ENCODE measurements at places on chromosomes 12 and 14.
A peak's percentile ranks its signal among the peaks of the same experiment; 100 is the strongest.

DNA sequence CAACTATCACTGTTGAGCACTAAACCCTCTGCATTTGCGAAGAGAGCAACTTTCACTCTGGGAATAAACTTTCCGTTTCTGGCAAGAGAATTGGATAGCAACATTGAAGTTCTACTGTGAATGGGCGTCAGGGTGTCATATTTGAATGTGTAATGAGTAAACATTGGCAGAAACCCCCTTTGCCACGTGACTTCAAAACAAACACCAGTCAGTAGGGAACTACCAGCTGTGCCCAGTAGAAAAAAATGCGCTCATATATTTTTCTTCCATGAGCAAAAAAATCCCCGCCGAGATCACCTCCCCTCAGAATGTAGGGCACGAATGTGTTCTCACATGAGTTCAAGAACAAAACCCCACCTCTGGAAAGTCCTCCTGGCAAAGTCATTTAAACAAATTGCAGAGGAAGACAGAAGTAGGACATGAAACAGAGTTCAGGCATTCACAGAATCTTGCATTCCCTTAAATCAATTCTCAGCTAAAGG is 80.6 kb downstream of the BTG1 start:
- no peak for DNase-seq

DNA sequence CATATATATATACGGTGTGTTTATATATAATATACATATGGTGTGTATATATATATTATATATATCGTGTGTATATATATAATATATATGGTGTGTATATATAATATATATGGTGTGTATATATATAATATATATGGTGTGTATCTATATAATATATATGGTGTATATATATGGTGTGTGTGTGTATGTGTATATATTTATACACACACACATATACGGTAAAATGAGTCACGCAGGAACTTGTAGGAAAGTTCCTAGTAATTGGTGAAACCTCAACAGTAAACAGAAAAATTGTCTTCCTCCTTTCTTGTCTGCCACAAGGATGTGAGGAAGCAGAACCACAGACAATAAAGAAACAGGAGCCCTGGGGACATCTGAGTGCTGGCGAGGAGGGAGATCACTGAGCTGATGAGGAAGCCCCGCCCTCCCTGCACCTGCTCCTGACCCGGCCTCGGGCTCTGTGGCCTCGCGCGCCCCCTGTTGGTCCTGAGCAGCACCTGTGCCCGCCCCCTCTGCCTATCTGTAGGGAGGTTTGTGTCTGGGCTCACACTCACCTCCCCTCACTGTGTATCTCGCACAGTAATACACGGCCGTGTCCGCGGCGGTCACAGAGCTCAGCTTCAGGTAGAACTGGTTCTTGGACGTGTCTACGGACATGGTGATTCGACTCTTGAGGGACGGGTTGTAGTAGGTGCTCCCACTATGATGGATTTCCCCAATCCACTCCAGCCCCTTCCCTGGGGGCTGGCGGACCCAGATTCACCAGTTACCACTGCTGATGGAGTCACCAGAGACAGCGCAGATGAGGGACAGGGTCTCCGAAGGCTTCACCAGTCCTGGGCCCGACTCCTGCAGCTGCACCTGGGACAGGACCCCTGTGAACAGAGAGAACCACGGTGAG is 1079.4 kb downstream of the TMEM121 start:
- DNase-seq = peak; percentile 69

DNA sequence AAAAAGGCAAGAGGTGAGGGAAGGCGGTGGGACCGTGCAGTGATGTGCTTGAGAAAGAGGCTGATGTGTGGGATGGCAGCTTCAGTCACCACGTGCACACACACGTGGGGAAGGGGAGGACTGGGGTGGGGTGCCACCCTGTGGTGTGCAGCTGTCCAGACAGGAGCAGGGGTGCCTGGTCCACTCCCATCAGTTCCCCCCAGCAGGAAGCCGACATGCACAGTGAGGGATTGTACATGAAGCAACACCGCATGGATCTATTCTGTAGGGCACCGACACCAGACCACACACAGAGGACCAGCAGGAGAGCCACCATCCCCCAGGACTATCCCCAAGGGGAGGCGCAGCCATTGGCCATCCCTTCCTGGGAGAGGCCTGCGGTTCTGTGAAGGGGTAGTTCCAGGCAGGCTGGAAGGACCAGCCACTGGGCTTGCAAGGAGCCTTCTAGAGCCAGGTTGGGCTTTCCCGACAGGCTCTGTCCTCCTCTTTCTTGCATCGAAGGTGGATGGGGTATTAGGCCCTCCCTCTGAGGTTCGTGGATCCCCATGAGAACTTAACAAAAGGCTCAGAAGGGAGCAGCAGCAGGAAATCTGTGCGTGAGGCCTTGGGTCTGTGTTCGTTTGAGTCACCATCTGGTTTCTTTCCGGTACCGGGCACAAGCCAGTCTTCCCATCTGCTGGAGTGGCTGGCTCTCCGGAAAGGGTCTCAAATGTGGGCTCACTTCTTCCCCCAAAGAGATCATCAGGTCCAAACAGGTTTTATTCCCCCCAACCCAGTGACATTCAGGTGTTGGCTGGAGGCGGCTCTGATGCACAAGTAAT is 59.8 kb downstream of the PLEKHG3 start:
- no peak for DNase-seq

DNA sequence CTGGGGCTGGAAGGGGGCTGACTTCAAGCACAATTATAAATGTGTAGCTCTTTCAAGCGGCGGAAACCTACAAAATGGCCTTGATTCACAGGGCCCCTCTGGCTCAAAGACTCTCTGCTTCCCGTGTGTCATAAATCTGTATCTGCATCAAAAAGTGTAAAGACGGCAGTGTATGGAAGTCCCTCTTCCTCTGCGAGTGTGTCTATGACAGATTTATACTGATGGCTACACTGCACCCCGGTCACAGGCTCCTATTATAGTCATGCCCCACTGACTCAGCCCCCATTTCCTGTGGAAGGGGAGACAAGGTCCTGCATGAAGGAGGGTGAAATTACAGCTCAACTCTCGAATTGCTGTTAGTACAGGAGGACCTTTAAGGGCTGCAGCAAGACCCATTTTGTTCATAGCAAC is 68.6 kb downstream of the HMGA2 start:
- no peak for DNase-seq

- DNase-seq = no peak
Measured at GRCh38 chr12:34287986-34288962, 266.0 kb downstream of the ALG10 start.

DNA sequence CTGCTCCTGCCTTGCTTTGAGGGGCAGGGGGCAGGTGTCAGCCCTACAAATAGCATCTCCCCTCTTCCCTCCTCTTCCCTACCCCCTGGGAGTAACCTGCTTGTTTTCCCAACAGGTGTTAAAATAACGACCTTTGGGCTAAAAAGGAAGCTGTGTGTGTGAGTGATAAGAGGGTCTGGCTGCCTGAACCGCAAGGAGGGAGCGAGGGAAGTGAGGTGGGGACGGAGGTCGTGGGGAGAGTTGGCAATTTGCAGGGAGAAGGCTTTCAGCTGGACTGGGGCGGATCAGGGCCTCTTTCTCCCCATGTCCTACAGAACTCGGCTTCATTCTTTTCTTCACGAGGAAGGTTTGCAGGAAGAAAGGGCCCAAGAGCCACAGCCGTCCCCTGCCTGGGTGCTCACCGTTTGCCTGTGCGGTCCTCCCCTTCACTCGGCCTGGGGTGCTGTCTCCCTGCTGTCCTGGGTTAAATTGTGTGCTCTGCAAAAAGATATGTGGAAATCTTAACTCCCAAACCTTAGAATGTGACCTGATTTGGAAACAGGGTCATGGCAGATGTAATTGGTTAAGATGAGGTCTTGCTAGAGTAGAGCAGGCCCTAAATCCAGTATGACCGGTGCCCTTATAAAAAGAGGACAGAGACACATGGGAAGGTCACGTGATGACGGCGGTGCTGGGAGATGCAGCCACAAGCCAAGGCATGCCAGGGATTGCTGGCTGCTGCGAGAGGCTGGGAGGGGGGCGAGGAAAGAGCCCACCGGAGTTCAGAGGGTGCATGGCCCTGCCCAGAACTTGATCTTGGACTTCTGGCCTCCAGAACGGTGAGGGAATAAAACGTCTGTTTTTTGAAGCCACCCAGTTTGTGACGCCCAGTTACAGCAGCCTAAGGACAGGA is 38.7 kb upstream of the NCOR2 start:
- no peak for DNase-seq

- DNase-seq = no peak
Measured at GRCh38 chr12:75727577-75727976, 216.2 kb upstream of the KRR1 start.

GRCh38 chr12:69515394-69515930 is 45.3 kb downstream of the FRS2 start:
- DNase-seq = no peak

DNA sequence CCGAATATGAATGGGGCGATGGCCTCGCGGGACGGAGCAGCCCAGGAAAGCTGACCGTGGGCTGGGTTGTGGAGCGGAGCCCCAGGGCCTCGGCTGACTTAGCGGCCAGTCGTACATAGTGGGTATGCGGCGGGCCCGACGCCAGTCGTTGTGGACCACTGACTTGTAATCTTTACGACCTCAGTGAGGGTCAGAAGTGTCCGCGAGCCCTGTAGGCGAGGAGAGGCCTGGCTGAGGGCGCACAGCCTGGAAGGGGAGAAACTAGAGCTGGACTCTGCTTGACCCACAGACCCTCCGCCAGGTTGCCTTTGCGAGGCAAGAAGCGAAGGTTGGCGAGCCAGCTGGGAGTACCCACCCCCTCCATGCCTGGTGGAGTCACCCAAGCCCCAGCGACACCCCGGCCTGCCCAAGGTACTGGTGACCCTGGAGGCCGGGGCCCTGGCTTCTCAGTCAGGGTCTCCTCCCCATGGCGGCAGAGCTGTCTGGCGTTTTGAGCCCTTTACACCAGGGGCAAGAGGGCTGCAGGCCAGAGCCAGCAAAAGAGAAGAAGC is 15.6 kb upstream of the DYNC1H1 start:
- DNase-seq = no peak

DNA sequence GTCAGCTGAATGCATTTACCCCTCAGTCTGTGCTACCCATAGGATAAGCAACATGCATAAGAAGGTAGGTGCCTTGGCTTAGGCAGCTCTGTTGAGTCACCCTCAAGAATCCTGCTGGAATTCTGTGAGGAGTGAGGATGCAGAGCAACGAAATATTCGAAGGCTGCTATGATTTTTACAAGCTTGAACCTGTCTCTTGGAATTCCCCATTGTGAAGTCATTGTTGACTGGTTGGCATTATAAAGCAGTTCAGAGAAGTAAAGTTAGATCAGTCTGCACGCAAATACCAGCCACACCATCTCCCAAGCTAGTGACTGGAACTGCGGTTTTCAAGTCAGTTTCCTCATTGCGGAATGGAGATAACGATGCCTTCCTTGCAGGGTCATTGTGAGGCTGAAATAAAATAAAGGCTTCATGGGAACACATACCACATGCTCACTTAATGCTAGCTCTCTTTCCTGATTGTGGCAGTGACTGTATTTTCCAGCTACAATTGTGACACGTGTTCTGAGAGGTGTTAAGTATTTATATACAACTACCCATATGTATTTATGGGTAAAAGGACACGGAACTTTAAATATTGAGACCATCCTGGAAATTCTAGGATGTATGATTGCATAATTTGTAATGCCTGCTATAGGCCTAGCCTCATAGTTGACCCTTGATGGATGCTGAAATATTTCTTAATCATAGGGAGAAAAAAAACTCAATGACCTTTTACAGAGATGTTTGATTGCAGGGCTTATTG is 96.7 kb downstream of the ETV6 start:
- no peak for DNase-seq

DNA sequence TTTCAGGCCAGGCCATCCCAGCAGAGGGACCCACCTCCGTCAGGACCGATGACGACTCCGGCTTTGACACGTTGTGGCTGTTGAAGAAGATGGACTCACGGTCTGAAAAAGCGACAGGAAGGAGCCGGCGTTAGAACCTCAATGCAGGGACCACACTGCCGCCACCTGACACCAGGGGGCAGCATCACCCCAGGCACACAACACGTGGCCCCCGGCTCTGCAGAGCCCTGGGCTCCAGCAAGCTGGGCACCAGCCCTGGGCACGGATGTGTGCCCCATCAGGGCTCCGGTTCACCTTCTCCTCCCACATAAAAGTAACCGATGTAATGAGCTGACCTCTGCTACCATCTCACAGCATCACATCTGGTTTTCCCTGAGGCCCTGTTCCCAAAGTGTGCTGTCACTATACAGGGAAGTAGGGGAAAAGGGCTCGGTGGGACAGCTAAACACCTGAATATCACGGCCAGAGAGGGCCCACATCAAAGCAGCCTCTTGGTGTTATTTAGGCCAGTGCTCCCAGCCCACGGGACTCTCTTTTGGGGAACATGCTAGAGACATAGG is 29.0 kb downstream of the CHGA start:
- DNase-seq = peak; percentile 74

- DNase-seq = no peak
Measured at GRCh38 chr12:13169272-13169671, 27.3 kb upstream of the EMP1 start.

DNA sequence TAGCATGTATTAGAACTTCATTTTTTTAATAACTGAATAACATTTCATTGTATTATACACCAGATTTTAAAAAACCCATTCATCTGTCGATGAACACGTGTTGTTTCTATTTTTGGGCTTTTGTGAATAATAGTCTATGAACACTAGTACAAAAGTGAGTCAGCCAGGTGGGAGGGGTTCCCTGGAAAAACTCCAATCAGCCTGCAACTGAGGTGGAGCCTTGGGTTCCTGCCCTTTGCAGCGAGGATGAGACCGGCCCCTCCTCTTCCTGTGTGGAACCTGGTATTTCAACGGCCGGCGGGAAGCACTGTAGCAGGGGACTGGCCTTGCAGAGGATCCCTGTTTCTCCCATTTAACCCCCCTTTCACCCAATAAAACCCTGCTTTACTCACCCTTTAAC is 56.1 kb downstream of the LMNTD1 start:
- DNase-seq = no peak

Measured in stimulated activated CD8-positive, alpha-beta memory T cell treated with anti-CD3 and anti-CD28 coated beads, Interleukin-15, amount 100 ng/mL, for 24 hours (primary cell).